Germinal center (tissue), 1 donor: ENCODE measurements at places on chromosomes 3 and 15.
A peak's percentile ranks its signal among the peaks of the same experiment; 100 is the strongest.

GRCh38 chr15:27767918-27768640, 331.0 kb downstream of the OCA2 start:
- no peak for DNase-seq

DNA sequence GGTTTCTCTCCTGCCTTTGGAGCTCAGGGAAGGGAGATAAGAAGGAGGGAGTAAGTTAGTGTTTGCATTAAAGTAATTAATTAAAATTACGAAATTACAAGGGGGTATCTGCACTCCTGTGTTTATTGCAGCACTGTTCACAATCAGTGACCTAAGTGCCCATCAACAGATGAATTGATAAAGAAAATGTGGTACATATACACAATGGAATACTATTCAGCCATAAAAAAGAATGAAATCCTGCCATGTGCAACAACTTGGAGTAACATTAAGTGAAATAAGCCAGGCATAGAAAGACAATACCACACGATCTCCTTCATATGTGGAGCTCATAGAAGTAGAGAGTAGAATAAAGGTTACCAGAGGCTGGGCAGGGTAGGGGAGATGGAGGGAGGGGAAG, 202.0 kb downstream of the SHQ1 start:
- no peak for DNase-seq

GRCh38 chr3:134840459-134840858, 45.4 kb downstream of the EPHB1 start:
- DNase-seq: no peak

DNA sequence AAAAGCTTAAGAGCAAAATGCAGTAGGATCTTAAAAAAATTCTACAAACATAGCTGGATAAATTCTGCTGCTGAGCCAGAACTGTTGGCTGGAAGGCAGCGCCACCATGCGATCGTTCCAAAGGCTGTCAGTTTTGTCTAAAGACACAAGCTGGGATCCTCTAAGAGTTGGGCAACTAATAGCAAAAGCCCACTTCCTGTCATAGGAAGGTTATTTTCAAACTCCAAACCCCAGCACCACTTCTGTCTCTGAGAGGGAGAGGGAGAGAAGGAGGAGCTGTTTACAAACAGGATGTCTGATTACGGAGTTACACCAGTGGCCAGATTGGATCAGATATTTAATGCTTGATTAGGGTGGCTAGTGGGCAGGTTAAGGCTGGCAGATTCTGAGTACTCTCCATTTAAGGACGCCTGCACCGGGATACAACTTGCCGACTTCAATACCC, 44.0 kb downstream of the EIF4E3 start:
- peak; percentile 33 for DNase-seq

GRCh38 chr15:65630760-65631159, 9.0 kb downstream of the SLC24A1 start:
- DNase-seq: no peak

DNA sequence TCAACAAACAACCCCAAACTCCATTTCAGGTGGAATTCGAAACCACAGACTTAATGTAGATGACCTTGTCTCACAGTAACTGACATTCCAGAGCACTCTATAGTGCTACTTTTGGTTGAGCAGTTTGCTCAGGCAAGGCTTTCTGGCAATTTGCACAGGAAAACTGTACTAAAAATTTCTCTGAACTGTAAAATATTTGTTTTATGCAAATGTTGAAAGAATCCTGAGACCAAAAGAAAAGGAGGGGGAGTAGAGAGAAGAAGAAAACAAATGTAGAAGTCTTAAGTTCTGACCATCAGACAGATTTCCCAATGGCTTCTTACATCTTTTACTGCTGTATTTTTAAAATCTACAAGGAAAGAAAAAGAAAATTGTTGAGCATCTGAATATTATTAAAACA, 53.5 kb downstream of the DTWD1 start:
- DNase-seq: no peak

- no peak for DNase-seq
Observed at GRCh38 chr3:119817071-119817470, 35.2 kb downstream of the NR1I2 start.

DNA sequence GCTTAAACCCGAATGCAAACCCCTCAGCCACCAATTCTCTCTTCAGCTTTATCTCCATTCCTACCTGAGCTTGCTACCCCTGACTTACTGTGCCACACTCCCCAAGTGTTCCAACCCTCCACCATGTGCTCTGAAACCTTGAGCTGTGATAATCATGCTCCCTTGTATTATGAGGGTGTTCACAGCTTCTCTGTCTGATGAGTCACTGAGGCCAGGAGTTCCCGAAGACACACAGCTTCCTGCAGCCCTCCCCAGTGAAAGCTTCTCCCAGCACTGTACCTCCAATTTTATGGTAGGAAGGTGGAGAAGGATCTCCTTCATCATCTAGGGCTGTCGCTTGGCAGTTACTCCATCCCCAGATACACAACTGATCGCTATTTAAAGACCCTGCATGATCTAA, 24.9 kb downstream of the STAC start:
- no peak for DNase-seq

DNA sequence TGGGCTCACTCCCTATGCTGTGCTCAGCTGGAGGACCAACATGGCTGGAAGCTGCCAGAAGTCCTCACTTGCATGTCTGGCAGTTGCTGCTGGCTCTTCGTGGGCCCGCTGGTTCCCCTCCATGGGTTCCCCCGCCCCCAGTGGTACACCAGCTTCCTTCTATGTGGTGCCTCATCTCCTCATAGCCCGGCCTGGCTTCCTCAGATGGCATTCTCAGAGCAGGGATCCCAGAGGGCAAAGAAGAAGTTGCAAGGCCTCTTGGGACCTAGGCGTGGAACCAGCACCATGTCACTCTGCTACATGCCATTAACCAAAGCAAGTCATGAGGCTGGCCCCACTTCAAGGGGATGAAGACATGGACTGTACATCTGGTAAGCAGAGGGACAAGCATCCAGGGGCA, 2.9 kb upstream of the CFAP92 start:
- no peak for DNase-seq

GRCh38 chr15:100075229-100075628, 266.5 kb downstream of the ADAMTS17 start:
- no peak for DNase-seq

- DNase-seq: no peak
Observed at GRCh38 chr3:67578416-67578815, 76.0 kb downstream of the SUCLG2 start.

- no peak for DNase-seq
Observed at GRCh38 chr3:41173926-41174885, 25.1 kb upstream of the CTNNB1 start.

- no peak for DNase-seq
Observed at GRCh38 chr3:119967353-119968006, 126.8 kb downstream of the GSK3B start.

DNA sequence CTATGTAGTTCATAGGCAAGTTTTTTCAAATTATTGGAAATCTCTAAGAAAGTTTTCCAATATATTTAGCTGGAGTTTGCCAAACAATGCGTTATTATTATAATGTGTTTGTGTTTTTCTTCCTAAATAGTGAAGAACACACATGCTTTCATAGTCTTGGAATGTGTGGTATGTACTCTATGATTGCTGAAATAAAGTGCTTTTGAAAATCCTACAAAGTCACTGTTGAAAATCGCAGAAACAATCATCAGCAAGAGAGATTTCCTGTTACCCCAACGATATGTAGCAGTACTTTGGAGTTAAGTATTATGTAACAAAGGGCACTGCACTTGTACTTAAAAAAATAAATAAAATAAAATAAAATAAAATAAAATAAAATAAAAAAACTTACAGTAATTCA, 796.2 kb downstream of the NAALADL2 start:
- no peak for DNase-seq

DNA sequence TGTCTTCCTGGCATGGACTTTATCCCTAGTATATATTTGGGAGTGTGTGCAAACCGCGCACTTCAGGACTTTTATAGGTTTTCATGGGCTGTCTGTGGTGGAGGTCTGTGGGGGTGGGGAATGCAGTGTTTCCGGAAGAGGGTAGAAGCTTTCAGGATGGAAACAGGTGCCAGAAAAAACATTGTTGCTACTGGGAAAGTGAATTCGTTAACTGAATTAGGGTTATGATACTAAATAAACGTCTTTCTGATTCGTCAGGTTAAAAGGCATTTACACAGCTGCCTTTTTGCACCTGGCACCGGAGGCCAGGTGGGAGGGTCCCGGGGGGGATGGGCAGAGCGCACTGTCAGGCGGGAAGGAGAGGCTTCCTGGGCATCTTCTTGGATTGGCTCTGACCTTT, 62.1 kb downstream of the SLCO3A1 start:
- DNase-seq: no peak

- DNase-seq: no peak
Observed at GRCh38 chr3:58383904-58384303, 49.7 kb downstream of the PDHB start.

GRCh38 chr15:68767833-68768232, 52.9 kb downstream of the ANP32A start:
- DNase-seq: no peak

DNA sequence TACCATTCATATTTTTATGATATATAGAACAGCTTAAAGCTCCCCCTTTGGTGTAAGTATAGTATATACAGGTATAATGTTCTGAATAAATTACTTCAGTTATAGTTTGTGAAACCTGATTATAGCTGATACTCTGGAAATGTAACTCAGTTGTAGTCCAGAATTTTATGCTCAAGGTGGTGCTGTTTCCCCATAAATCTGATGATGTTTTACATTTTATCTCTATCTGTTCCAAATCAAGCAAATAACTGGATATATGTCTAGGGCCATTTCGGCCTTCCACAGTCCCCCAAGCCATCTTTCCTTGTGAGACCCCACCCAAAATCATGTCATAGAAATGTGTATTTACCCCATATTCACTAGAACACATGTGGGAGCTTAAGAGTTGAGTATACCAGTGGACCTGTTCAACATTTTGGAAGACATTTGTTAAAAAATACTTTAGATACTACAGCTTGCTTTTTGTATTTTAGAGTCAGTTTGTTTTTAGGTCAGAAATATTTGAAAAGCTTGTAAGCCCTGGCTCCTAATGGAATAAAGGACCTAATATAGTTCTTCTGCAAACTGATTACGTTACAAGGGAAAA, 107.1 kb downstream of the ATG7 start:
- peak; percentile 23 for DNase-seq

- no peak for DNase-seq
Observed at GRCh38 chr3:44983484-44983941, 7.5 kb downstream of the EXOSC7 start.

- DNase-seq: no peak
Observed at GRCh38 chr3:159482241-159482993, 506.2 kb upstream of the IL12A start.

GRCh38 chr3:43126536-43126935, 20.7 kb upstream of the POMGNT2 start:
- DNase-seq: no peak

GRCh38 chr3:56005196-56005805, 463.0 kb downstream of the ERC2 start:
- DNase-seq: no peak

GRCh38 chr3:74693696-74694393, 79.4 kb upstream of the CNTN3 start:
- no peak for DNase-seq

- DNase-seq: no peak
Observed at GRCh38 chr3:141229132-141229531, 2.5 kb upstream of the PXYLP1 start.

- no peak for DNase-seq
Observed at GRCh38 chr3:177751770-177752169, 554.5 kb upstream of the TBL1XR1 start.

DNA sequence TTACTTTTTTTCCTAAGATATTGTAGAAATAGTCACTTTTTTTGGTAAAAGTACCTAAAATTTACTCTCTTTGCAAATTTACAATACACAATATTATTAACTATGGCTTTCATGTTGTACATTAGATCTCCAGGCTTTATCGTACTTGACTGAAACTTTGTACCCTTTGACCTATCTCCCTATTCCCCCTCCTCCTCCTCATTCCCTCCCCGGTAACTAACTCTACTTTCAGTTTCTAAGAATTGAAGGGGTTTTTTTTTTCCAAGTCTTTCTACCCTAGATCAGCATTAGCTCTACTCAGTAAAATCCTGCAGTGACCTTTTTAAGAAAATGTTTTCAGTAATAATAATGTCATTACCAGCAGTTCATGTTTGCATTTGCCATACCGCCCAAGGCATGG, 10.1 kb downstream of the HACL1 start:
- DNase-seq: no peak

GRCh38 chr3:194103983-194104751, 31.8 kb upstream of the HES1 start:
- DNase-seq: peak; percentile 92

GRCh38 chr3:14550651-14551611, 10.8 kb upstream of the GRIP2 start:
- DNase-seq: no peak

- DNase-seq: no peak
Observed at GRCh38 chr3:191987831-191988350, 526.9 kb downstream of the PYDC2 start.

DNA sequence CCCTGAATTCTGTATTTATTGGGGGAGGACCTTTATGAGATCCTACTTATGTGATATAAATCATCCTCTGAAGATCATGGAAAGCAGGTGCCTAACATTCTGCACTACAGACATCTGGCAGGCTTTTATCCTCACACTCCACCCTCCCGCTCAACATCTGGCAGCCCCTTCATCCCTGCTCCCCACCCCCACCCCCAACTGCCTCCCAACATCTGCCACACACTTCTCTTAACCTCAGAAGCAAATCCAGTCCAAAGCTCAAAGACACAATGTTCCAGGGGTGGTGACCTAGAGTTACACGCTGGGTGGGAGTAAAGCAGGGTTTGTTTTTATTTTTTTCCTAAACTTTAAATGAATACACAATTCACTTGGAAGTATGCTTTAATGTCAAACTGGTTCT, 184.5 kb upstream of the ATP11B start:
- no peak for DNase-seq

DNA sequence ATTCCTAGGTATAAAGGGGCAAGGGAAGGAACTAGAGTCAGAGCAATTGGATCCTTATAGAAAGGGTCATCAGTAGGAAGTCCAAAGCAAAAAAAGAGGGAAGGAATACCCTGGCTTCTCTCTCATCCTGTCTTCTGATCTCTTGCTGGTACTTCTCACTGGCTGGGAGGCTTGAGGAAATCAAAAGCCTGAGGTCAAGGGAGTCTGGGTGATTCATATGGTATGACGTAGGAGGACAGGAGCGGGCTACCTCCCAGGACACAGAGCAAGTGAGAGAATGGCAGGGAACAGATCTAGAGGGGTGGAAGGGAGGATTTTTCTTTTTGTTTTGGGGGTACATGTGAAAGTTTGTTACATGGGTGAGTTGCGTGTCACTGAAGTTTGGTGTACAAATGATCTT, 76.0 kb downstream of the CFAP20DC start:
- no peak for DNase-seq

GRCh38 chr3:94092086-94092485, 29.2 kb downstream of the NSUN3 start:
- no peak for DNase-seq

GRCh38 chr3:153319705-153320554, 157.9 kb downstream of the RAP2B start:
- no peak for DNase-seq

- no peak for DNase-seq
Observed at GRCh38 chr3:165346503-165346902, 150.3 kb upstream of the SLITRK3 start.

- no peak for DNase-seq
Observed at GRCh38 chr3:43752905-43753304, 62.2 kb downstream of the ABHD5 start.
